ENCODE measurements at places on chromosomes 1 and 21. TPM values are rescaled to one million over a fixed set of nuclear protein-coding genes. Genes with fewer than 3 reads are reported as not detected.

Gene KCNE2
- total RNA-seq: 0.25 TPM

Gene CRB1
- total RNA-seq: 0.60 TPM

- no peaks in the 10 kb centered on the region for H3K36me3 ChIP-seq
- DNase-seq: no peak
- H3K27me3 ChIP-seq: no peaks in the 10 kb centered on the region
- no peak overlapping the region for H3K27ac ChIP-seq
- H3K4me1 ChIP-seq: no peaks in the 10 kb centered on the region
Observed at GRCh38 chr1:199646761-199647160, 380.7 kb upstream of the NR5A2 start.

- no peaks in the 10 kb centered on the region for H3K27me3 ChIP-seq
- no peak overlapping the region for H3K4me3 ChIP-seq
- no peaks in the 10 kb centered on the region for H3K36me3 ChIP-seq
- no peaks in the 10 kb centered on the region for H3K4me1 ChIP-seq
- no peak overlapping the region for H3K27ac ChIP-seq
Observed at GRCh38 chr21:28804089-28804670, 188.5 kb downstream of the LTN1 start.

DNA sequence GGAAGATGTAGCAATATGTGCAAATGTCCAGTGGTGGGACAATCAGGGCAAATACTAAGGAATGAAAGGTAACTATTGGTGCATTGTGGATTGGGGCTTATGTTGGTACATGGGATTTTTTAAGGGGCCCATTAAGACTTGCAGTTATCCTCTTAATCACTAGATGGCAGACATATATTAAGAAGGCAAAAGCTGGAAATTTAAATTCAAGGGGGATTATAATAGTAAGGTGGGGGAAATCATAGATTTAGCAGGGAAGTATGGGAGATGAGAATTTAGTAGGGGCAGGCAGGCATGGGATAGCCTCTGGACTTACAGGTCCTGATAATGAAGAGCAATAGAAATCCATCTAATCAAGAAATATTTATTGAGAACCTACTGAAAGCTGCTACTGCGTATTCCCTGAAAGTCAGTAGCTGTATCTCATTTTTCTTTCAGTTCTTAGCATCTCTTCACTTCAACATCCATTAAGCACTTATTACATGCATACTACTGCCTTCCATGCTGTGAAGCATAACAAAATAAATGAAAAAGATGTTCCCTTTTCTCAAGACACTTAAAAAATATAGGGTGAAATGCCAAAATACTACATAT is 251.8 kb downstream of the CRB1 start:
- no peaks in the 10 kb centered on the region for H3K27me3 ChIP-seq
- no peak overlapping the region for H3K4me3 ChIP-seq

All from ovary (tissue), 10 donors.